ENCODE measurements at places on chromosomes 4 and X. TPM values are rescaled to one million over a fixed set of nuclear protein-coding genes. Genes with fewer than 3 reads are reported as not detected.

DNA sequence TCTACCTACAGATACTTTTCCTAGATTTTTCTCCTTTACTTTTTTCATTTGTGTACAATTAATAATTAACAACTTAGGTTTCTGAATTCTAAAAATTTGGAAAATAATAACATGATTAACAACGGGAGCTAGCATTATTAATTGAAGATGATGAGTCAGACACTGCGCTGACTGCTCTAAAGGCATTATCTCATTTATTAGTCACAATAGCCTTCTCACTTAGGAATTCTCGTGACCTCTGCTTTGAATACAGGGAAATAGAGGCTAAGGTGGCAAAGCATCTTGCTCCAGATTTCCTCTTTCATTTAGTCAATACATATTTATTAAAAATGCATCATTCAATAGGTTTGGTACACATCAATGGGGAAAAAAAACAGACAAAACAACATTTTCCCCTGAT is 441.3 kb downstream of the PCDH18 start:
- no peaks in the 10 kb centered on the region for H3K36me3 ChIP-seq
- no peak overlapping the region for H3K27ac ChIP-seq
- no peaks in the 10 kb centered on the region for H3K4me1 ChIP-seq
- DNase-seq, result no peak
- H3K27me3 ChIP-seq, result no peaks in the 10 kb centered on the region
- H3K4me3 ChIP-seq, result no peak overlapping the region

DNA sequence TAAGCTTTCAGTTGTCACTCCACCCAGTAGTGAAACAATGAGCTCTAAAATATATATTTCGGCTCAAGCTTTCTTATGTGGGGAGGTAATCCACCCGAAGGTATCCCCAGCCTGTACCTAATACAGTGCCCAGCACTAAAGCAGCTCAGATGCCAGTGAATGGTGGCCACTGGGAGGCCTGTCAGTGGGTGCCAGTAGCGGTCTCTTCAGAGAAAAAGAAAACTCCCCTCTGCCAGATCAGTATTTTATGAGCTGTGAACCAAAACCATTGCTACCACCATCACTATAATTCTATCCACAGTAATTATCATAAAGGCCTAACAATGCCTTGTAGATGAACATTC is 835 bp upstream of the NFKB1 start:
- peak overlapping the region; percentile 96 for H3K27ac ChIP-seq
- H3K36me3 ChIP-seq, result no peaks in the 10 kb centered on the region
- peak overlapping the region; percentile 95 for H3K4me3 ChIP-seq
- no peaks in the 10 kb centered on the region for H3K27me3 ChIP-seq

- no peaks in the 10 kb centered on the region for H3K36me3 ChIP-seq
- no peak overlapping the region for H3K4me3 ChIP-seq
- no peak for DNase-seq
- H3K4me1 ChIP-seq, result no peaks in the 10 kb centered on the region
- H3K27ac ChIP-seq, result no peak overlapping the region
Observed at GRCh38 chrX:78314561-78314960, 12.8 kb downstream of the CYSLTR1 start.

GRCh38 chrX:54776987-54777672 is 20.9 kb downstream of the ITIH6 start:
- no peak overlapping the region for H3K27ac ChIP-seq
- H3K4me1 ChIP-seq, result no peaks in the 10 kb centered on the region
- DNase-seq, result no peak
- H3K27me3 ChIP-seq, result no peaks in the 10 kb centered on the region
- H3K36me3 ChIP-seq, result no peaks in the 10 kb centered on the region

DNA sequence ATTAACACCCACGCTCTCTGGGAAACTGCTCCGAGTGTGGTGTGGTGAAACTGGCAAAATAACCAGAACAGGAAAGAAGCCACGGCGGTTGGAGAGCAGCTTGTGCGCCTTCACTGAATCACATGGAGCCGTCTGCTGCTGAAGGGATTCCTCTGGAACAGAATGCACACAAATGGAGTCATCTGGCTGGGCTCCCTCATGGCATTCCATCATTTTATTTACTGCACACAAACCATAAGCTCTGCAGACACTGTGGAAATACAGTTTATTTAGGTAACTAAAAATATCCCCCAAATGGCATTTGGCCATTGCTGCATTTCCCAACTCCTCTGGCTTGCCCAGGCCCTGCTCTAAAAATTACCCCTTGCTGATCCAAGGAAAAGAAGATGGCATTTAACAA is 187.0 kb upstream of the S100G start:
- H3K4me1 ChIP-seq, result no peaks in the 10 kb centered on the region
- H3K27ac ChIP-seq, result no peak overlapping the region
- no peaks in the 10 kb centered on the region for H3K27me3 ChIP-seq
- H3K4me3 ChIP-seq, result no peak overlapping the region
- no peaks in the 10 kb centered on the region for H3K36me3 ChIP-seq

The S100P gene
- 2.1 TPM for total RNA-seq

The RAB40AL gene
- 3.8 TPM for total RNA-seq

The ERAS gene
- 1.4 TPM for total RNA-seq

The PPP4R3C gene
- 2.7 TPM for total RNA-seq
